Uterine smooth muscle cell (primary cell): ENCODE measurements at places on chromosomes 4 and X. TPM values are rescaled to one million over a fixed set of nuclear protein-coding genes. Genes with fewer than 3 reads are reported as not detected.

The OPN1MW3 gene
- total RNA-seq: not detected in 2 replicates

The ANXA10 gene
- total RNA-seq: 10.7 and 53.1 TPM in 2 replicates

The NPNT gene
- 0.75 and 1.1 TPM in 2 replicates for total RNA-seq

The ZNF674 gene
- total RNA-seq: 2.7 and 5.7 TPM in 2 replicates

The SYNPO2 gene
- total RNA-seq: 7.0 and 20.4 TPM in 2 replicates

The WDR19 gene
- 38.0 and 52.4 TPM in 2 replicates for total RNA-seq

The CHRDL1 gene
- 0.25 and 1.2 TPM in 2 replicates for total RNA-seq

The GNRHR gene
- not detected in 2 replicates for total RNA-seq

The NDST4 gene
- total RNA-seq: 0.12 and 0.66 TPM in 2 replicates

The RHOXF1 gene
- total RNA-seq: not detected in 2 replicates

The UGT2A1 gene
- total RNA-seq: not detected in 2 replicates

The ABLIM2 gene
- 0.25 TPM in 1 of 2 replicates, not detected in the other for total RNA-seq

The OTUD4 gene
- 25.7 and 29.1 TPM in 2 replicates for total RNA-seq

The UCHL1 gene
- 680 and 1,019 TPM in 2 replicates for total RNA-seq

The AFAP1 gene
- total RNA-seq: 20.1 and 48.7 TPM in 2 replicates

The ADH1B gene
- total RNA-seq: 0.25 and 0.33 TPM in 2 replicates

The SHROOM2 gene
- 0.44 and 0.75 TPM in 2 replicates for total RNA-seq

The FHIP1A gene
- 1.4 TPM in 2 replicates for total RNA-seq

The TRPC5OS gene
- not detected in 2 replicates for total RNA-seq

The SPATA4 gene
- total RNA-seq: 0.37 and 0.44 TPM in 2 replicates
